Cardiac septum (tissue), 1 donor: ENCODE measurements at places on chromosomes 3 and 15. TPM values are rescaled to one million over a fixed set of nuclear protein-coding genes. Genes with fewer than 3 reads are reported as not detected.

- no peak for DNase-seq
These were observed 281.7 kb upstream of the ROPN1 start for GRCh38 chr3:124273651-124274050.

DNA sequence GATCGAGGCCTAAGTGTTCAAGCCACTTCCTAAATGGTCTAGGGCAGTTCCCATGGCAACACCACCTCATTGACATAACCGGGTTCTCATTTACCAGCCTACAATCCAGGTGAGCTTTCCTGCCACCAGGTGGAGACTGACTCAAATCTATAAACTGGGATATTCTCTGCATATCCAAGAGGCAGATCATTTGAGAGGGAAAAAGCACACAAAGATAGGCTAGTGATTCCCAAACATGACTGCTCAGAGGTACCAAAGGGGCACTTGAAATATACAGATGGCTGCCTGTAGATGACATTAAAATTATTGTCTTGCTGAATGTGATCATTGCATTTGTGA is 141.3 kb upstream of the PROK2 start:
- DNase-seq = no peak

DNA sequence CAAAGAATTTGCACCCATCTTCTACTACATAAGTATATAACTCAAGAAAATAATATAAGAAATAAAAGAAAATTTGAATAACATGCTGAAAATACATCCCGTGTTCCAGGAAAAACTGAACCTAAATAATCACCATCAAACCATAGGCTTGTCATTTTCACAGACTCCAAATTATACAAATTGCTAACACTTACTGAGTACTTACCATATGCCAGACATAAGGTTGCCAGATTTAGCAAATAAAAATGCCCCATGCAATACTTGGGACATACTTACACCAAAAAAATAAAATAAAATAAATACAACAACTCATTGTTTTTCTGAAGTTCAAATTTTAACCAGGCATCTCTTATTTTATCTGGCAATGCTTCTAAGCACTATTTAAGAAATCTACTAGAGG is 760.4 kb upstream of the SEMA6D start:
- DNase-seq = no peak

- DNase-seq = no peak
These were observed 95.9 kb upstream of the AKAP13 start for GRCh38 chr15:85284497-85284896.

- no peak for DNase-seq
These were observed 12.9 kb downstream of the B3GNT5 start for GRCh38 chr3:183265834-183266417.

DNA sequence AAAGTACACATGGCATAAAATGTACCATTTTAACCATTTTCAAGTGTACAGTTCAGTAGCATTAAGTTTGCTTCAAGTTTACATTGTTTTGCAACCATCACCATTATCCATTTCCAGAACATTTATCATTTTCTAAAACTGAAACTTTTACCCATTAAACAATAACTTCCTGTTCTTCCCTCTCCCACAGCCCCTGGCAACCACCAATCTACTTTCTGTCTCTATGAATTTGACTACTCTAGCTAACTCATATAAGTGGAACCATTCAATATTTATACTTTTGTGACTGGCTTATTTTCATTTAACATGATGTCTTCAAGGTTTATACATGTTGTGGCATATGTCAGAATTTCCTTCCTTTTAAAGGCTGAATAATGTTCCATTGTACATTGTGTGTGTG is 19.9 kb downstream of the TMEM62 start:
- DNase-seq = no peak

DNA sequence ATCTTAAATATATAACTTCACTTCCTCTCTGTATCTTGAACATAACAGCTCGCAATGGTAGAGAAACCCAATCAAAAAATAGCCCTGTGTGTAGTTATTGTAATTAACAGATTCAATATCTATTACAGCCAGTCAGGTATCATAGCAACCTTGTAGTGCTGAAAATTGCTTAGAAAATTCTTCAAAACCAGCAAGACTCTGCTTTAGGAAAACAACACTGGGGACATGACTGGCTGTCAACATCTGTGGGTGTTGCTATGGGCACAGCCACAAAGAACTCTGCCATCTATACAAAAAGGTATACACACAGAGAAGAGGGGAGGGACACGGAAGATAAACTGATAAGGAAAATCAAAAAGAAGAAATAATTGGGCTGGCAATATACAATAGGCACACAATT is 101.2 kb downstream of the WDR72 start:
- DNase-seq = no peak

The FAM107A gene
- total RNA-seq = 29.9 TPM
